ENCODE measurements at places on chromosomes 2 and 18. TPM values are rescaled to one million over a fixed set of nuclear protein-coding genes. Genes with fewer than 3 reads are reported as not detected.

- no peak for DNase-seq
Observed at GRCh38 chr18:47342566-47342965, 91.1 kb upstream of the SKOR2 start.

- DNase-seq, result peak; percentile 30
Observed at GRCh38 chr2:64525317-64525613, 1.1 kb downstream of the AFTPH start.

- DNase-seq, result no peak
Observed at GRCh38 chr18:40313030-40313642, 1641.9 kb upstream of the PIK3C3 start.

- DNase-seq, result no peak
Observed at GRCh38 chr18:44871771-44872170, 191.1 kb downstream of the SETBP1 start.

- no peak for DNase-seq
Observed at GRCh38 chr2:209321076-209321475, 102.8 kb upstream of the MAP2 start.

- DNase-seq, result no peak
Observed at GRCh38 chr2:9149726-9150567, 56.7 kb upstream of the ASAP2 start.

DNA sequence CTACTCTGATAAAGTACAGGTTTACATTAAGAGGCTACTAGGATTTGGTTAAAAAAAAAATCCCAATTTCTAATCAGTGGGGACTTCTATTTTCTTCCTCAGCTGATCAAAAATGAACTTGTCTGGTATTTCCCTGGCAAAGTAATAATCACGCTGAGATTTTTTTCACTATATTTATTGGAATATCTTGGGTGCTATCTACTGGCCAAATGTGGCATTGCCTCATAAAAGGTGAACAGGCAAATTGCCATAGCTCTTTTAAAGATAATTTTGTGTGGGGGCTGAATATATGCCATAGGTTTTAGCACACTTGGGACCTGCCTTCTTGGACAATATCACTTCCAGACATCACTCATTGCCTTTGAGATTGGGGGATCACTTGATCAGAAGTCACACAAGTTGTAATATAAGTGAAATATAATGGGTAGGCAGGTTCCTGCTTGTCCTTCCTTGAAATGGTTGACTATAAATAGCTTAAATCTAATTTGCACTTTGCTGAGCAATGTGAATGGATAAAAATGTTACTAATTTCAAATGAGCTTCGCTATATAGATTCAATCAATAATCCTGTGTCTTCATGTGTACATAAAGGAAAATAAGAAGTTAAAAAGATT, 7.0 kb upstream of the NXPH2 start:
- no peak for DNase-seq

- DNase-seq, result no peak
Observed at GRCh38 chr18:33833842-33834241, 255.8 kb downstream of the ASXL3 start.

GRCh38 chr2:138034536-138034935, 70.3 kb downstream of the HNMT start:
- no peak for DNase-seq

DNA sequence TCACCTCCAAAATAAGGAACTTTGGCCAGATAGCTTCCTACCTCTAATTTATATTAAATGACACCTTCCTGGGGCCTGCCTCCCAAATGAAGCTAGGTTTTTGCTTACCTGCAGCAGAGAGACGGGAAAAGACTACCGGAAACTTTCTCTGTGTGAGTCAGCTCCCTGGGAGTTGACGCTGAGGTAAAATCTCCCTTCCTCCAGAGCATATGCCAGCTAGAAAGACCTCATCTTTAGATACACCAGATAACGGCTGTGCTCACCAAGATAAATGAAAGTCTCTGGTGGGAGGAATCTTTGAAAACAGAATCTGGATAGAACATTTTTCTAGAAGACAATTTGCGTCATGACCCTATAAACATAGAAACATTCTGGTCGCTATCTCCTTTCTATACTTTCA, 99.7 kb upstream of the RFX8 start:
- DNase-seq, result no peak

- DNase-seq, result no peak
Observed at GRCh38 chr2:3334392-3335345, 42.9 kb downstream of the EIPR1 start.

COL3A1 gene
- total RNA-seq, result not detected

GPR39 gene
- total RNA-seq, result not detected

RABL2A gene
- 13.9 TPM for total RNA-seq

ARID5A gene
- total RNA-seq, result 408 TPM

INHBB gene
- total RNA-seq, result not detected

LCT gene
- total RNA-seq, result 0.06 TPM

RESP18 gene
- total RNA-seq, result not detected

NR4A2 gene
- 777 TPM for total RNA-seq

CIB4 gene
- not detected for total RNA-seq
